Lung microvascular endothelial cell (primary cell): ENCODE measurements at places on chromosomes 6 and 20. TPM values are rescaled to one million over a fixed set of nuclear protein-coding genes. Genes with fewer than 3 reads are reported as not detected.

The OLIG3 gene
- not detected in 2 replicates for total RNA-seq

The LY86 gene
- total RNA-seq = not detected in 2 replicates

The PPIL4 gene
- total RNA-seq = 18.1 and 21.8 TPM in 2 replicates

The TAAR8 gene
- total RNA-seq = not detected in 2 replicates

The TGM3 gene
- total RNA-seq = not detected in 2 replicates

The GSTA1 gene
- total RNA-seq = not detected in 2 replicates

The SLC35D3 gene
- not detected in 2 replicates for total RNA-seq

The THBS2 gene
- total RNA-seq = 2.0 and 2.4 TPM in 2 replicates

The UBE2V1 gene
- 21.0 and 26.2 TPM in 2 replicates for total RNA-seq

The SMPDL3A gene
- total RNA-seq = 2.4 and 5.4 TPM in 2 replicates

- no peak for DNase-seq
Measured at GRCh38 chr6:100084991-100085364, 91.0 kb upstream of the MCHR2 start.

DNA sequence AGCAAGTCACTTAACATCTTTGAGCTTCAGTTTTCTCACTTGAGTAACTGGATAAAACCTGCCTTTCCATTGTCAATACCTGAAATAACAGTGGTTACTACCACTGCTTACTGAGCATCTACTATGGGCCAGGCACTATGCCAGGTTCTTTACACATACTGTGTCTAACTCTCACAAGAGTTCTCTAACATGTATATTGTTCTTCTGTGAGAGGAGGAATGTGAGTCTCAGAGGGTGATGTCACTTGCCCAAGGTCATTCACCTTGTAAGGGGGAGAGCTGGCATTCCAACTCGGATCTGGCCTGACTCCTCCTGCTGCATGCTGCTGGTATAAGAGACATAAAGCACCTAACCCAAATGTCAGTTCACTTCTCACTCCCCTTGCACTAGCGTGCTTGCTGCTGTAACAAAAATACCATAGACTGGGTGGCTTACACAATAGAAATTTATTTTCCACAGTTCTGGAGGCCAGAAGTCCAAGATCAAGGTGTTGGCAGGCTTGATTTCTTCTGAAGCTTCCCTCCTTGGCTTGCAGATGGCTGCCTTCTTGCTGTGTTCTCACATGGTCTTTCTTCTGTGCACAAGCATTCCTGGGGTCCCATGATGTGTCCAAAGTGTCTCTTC is 21.9 kb upstream of the SGK2 start:
- DNase-seq = no peak

- DNase-seq = no peak
Measured at GRCh38 chr20:36055145-36055544, 86.8 kb downstream of the CNBD2 start.

- DNase-seq = no peak
Measured at GRCh38 chr6:157528931-157529653, 148.1 kb downstream of the ZDHHC14 start.

GRCh38 chr6:83216806-83217205 is 23.6 kb downstream of the RWDD2A start:
- no peak for DNase-seq

GRCh38 chr6:169533301-169534038 is 168.4 kb downstream of the WDR27 start:
- DNase-seq = no peak

GRCh38 chr6:93219447-93219846 is 199.9 kb downstream of the EPHA7 start:
- DNase-seq = no peak

DNA sequence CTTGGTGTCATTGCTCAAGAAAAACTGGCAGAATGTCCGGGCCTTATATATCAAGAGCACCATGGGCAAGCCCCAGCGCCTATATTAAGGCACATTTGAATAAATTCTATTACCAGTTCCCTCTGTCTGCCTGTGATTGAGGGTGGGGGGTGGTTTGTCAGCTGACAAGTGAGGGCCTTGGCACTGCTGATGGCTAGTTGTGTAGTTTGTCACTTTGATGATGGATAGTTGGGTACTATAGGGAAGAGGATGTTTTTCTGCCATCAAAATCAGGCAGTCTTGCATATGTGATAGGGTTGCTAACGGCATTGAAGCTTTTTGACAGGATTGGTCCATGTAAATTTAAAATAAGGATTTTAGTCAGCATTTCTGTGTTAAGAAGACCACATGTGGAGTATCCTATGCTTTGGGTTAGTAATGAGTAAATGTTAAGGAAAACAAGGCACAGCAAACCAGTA is 2.5 kb downstream of the RPL10A start:
- DNase-seq = no peak

GRCh38 chr6:107699697-107700325 is 124.3 kb downstream of the SCML4 start:
- DNase-seq = no peak

DNA sequence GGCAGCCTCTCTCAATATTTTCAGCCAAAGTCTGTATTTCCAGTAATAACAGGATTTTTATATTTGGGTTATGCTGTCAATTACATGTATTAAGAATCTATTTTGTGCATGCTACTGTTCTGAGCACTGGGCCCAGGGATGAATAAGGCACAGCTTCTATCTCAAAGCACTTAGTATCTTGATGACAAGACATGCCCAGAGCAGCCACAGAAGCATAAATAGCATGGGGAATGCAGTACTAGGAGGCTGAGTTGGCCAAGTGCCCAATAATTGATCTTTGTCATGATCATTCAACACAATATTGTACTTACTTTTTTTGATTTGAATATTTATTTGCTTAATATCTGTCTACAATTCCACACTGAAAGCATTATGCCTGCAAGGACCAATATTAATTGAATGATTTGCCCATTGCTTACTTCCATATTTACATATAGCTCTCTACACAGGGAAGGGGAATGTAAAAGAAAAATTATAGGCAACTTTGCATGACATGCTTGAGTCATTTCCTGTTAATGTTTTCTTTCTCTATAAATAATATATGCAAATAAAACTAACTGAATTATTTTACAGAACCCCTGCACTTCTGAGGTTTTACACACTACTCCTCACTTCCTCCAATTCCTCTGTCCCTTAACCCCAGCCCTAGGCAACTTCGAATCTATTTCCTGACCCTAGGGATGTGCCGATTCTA is 298.9 kb upstream of the BMP2 start:
- no peak for DNase-seq

DNA sequence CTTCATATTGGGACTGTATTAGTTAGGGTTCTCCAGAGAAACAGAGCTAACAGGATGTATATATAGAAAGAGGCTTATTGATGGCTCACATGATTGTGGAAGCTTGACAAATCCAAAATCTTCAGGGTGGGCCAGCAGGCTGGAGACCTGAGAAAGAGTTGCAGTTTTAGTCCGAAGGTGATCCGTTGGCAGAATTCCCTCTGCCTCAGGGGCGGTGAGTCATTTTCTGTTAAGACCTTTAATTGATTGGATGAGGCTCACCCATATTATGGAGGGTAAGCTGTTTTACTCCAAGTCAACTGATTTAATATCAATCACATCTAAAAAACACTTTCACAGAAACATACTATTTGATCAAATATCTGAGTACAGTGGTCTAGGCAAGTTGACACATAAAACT is 113.6 kb downstream of the FLRT3 start:
- no peak for DNase-seq

- no peak for DNase-seq
Measured at GRCh38 chr20:13778827-13779226, 5.9 kb downstream of the ESF1 start.

- no peak for DNase-seq
Measured at GRCh38 chr6:130239755-130240154, 17.0 kb upstream of the SAMD3 start.

DNA sequence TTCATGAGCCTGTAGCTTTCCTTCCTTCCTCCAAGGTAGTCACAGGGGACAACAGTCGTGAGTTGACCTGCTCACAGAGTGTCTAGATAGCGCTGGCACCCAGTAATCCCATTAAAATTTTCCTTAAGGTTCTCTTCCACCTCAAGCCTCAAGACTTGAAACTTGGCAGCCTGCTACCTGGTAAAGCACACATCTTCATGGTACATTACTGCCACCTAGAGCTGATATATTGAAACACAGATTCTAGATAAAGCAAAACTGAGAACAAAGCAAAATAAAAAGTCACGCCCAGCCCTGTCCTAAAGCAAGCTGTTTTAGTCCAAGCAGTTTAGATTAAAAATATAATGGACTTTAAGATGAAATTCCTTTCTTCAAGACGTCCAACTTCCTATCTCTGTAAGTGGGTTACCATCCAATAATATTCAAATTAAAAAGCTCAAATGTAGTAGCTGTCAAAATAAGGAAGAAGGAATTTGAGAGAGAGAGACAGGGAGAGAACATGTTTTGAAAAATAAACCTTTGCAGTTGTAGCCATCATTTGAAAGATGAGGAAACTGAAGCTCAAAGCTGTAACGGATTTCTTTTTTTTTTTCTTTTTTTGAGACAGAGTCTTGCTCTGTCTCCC is 50.7 kb upstream of the CD83 start:
- peak; percentile 71 for DNase-seq

GRCh38 chr6:168167431-168168315 is 88.7 kb upstream of the FRMD1 start:
- DNase-seq = no peak

GRCh38 chr6:74069089-74069581 is 373.1 kb downstream of the CD109 start:
- no peak for DNase-seq

GRCh38 chr20:61445138-61445537 is 193.1 kb downstream of the CDH4 start:
- DNase-seq = no peak

DNA sequence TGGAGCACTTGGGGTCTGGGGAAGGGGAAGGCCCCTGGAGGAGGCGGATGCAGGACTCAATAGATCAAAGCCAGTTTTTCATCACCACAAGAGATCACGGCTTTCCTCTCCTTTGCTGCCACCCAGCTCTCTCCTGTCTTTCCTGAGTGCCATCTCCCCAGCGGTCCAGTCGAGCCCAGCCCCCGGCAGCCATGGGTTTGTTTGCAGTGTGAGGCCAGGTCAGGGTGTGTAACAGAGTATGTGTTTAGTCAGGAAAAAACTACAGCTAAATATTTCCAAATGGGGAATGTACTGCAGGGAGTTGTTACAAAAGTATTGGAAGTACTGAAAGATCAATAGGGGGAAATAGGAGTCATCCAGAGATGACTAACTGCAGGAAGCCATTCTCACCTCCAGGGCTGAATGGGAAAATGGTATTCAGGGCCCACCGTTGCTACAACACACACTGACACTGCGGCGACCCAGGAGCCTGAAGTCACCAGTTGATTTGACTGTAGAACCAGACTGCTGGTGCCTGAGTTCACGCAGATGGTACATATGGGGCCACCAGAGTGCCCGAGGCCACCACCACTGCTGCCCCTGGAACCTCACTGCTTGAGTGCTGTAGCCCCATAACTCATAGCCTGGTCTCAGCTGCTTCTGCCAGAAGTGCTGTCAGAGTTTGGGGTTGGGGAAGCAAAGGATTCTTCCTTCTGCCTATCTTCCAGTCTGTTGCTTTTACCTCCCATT is 23.6 kb upstream of the FANCE start:
- peak; percentile 68 for DNase-seq

DNA sequence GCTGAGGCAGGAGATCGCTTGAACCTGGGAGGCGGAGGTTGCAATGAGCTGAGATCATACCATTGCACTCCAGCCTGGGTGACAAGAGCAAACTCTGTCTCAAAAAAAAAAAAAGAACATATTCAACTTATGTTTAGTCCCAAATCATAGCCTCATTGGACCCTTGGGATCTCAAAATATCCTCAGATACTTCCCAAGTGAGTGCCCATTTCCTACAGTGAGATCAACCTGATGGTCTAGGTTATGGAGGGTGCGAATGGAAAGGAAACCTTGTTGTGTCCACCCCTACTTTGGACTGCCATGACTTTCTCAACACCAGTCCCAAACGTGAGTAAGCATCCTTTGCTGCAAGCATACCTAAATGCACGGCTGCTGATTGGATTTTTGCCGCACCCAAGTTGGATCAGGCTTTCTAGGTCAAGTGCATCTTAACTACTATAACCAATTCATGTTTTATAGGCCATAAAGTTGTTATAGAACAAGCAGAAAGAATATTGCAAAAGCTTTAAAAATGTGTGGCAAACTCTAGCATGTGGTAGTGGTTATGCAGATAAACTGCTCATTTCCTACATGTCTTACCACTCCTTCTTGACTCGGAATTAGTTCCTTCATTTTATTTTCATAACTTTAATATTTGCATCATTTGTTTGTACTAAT is 131.2 kb downstream of the PLEKHG1 start:
- DNase-seq = no peak

DNA sequence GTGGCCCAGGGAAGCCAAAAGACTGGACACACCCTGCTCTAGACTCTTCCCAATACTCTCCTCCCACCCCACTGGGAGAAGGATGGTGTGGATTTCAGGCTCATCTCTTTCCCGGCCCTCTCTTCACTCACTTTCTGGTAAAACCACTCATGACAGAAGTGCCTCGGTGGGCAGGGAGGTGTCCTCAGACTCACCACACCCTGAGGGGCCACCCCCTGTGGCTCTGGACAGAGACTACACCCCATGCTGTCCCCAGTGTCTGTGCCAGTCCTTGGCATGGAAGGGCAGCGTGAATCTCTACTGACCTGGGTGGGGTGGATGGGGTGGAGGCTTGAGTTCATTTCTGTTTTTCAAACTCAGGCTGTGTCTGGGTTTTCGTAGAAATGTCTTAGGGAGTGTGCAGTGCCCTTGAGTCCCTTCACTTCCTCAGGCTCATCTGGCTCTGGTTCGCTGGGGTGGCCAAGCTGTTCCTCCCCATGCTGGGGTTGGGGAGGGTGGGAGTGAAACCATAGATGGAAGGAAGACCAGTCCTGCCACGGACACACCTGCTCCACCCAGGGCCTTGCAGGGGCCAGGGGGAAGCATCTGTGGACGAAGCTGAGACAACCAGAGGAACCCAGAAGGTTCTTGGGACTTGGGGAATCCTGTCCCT is 59.1 kb downstream of the EZR start:
- no peak for DNase-seq

DNA sequence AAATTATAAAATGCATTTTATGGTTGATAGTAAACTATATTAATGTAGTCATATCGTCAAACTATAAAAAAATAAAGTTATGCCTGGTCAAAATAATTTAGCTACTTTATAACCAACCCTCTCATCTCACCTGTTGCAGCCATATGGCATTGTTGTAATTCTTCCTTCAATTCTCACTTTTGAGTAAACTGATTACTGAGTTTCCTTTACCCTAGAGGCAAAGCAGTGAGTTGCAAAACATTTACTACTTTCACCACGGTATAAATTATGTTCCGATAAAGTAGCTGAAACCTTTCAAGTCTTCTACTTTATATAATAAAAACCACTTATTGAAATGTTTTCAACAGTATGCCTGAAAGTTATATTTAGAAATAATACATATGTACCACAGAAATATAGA is 113.8 kb downstream of the AHI1 start:
- DNase-seq = no peak

DNA sequence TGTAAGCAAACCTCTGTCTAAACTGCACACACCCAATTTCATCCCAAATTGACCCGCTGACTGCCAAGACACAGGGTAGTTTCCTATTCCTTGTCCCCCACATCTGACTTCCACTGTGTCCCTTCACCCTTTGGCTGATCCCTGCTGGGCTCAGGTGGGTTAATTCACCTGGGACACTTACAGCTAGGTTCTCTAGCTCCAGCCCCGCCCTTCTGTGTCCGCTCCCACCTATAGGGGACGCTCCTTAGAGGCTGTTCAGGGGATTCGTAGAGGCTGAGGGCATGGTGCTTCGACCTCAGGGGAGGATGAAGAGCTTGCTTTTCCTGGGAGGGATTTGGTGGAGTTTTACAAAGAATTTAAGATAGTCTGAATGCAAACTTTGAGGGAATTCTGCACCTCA is 4.0 kb upstream of the CD93 start:
- no peak for DNase-seq
